Activated T-cell treated with anti-CD3 and anti-CD28 coated beads, Interleukin-2, amount 50 U/mL, for 1 hour (primary cell): ENCODE measurements at places on chromosomes 16 and 17.

DNA sequence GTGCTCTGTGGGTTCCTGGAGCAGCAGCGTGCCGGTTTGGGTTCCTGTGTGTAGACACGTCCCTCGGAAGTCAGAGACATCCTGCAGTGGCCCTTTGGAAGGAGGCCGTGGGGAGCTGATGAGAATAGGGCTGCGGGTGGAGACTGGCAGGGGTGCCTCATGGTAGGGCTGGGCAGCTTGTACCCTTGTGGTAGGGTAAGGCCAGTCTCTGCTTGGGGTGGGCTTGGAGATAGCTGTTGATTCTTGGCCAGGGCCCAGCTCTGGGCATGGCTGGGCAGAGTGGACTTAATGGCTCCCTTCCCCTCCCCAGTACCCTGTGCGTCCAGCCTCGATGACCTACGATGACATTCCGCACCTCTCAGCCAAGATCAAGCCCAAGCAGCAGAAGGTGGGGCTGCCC lies 10.6 kb downstream of the POLR3E start:
- no peak for DNase-seq

DNA sequence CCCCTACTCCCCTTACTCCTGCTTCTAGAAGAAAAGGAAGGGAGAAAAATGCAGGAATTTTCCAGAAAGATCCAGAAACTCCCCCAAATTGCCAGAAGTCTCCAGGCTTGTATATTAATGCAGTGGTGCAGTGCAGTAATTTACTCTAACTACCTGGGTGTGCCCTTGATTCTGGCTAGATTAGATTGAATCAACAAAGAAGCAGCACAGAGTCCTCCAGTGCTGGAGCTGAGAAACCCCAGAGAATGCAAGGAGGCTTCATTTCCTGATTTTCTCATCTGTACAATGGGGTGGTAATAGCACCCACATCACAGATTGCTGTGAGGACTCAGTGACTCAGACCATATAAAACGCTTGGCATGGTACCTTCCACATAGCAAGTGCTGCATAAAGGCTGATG lies 247.3 kb upstream of the RPL38 start:
- DNase-seq = no peak

GRCh38 chr17:59506894-59507726 lies 58.3 kb upstream of the DHX40 start:
- no peak for DNase-seq

GRCh38 chr17:78555746-78556401 lies 21.3 kb downstream of the DNAH17 start:
- no peak for DNase-seq

- DNase-seq = no peak
Observed at GRCh38 chr16:47069841-47070584, 73.7 kb downstream of the NETO2 start.

GRCh38 chr16:2776500-2777139 lies 460 bp downstream of the ELOB start:
- DNase-seq = no peak

GRCh38 chr16:30527635-30528178 lies 1.3 kb upstream of the ZNF768 start:
- no peak for DNase-seq

DNA sequence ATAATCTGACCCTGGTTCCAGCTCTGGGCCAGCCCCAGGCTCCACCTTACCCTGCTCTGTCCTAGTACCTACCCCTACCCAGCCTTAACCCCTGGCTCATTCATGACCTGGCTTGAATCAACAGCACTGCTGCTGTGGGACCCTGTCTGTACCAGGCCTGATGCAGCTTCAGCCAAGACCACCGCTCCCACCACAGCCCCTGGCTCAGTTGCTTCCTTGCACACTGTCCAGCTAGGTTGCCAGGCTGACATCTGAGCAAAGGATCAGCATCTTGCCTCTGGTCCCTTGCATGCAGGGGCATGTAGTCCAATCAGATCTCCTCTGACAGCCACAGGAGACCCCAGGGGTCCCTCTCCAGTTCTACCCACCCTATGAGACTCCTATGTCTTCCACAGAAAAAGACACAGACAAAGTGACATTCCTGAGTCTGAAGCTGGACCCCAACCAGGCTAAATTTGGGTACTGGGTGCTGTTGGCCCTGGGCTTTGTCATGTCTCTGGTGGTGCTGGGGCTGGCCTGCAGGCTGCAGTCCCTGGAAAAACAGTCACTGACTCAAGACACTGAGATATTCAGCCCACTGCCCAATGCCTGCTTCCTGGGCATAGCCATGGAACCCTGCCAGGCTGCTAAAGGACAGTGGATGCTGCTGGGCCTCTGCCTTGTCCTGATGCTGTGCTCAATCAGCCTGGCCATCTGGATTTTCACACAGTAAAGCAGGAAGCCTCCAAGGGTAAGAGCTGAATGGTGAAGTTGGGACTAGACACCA lies 3.9 kb upstream of the KCNH6 start:
- no peak for DNase-seq

GRCh38 chr17:40699371-40699770 lies 4.2 kb downstream of the KRT24 start:
- DNase-seq = no peak

DNA sequence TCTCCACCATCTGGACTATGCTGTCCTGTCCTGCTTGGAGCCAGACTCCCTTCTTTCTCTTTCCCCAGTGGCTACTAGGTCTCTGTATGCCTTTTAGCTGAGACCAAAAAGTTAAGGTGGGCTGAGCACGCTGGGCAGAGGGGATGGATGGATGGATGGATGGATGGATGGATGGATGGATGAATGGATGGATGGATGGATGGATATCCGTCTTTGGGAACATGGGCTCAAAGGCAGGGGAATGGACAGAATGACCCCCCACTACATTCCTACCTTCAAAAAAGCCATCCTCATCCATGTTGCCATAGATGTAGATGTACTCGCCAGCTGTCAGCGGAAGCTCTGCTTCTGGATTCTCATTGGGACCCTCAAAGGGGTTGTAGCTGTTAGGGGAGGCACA lies 12.8 kb downstream of the TSPOAP1 start:
- DNase-seq = no peak

GRCh38 chr16:30413112-30413806 lies 5.9 kb downstream of the ZNF771 start:
- no peak for DNase-seq

DNA sequence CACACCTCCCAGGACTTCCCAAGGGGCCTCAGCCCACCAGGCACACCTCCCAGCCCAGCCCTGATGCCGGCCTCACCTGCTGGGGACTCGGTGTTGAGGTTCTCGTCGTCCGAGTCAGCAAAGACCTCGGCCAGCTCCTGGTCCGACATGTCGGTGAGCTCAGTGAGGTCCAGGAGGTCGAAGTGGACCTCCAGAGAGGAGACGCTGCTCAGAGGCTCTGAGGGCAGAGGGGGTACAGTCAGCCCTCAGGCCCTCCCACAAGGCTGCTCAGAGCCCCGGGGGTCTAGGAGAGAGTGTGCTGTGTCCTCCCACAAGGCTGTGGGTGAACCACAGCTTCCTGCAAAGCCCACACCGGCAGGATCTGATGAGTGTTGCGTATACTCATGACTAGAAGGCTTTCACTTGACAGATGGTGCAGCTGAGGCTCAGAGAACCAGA lies 10.5 kb downstream of the DBNDD1 start:
- DNase-seq = peak; percentile 62

GRCh38 chr17:42759982-42760651 lies 910 bp upstream of the RAMP2 start:
- no peak for DNase-seq

GRCh38 chr16:79765431-79765830 lies 164.9 kb upstream of the MAF start:
- DNase-seq = no peak

- no peak for DNase-seq
Observed at GRCh38 chr16:49567950-49568349, 194.3 kb downstream of the C16orf78 start.

- no peak for DNase-seq
Observed at GRCh38 chr17:78042542-78042941, 84.0 kb downstream of the TNRC6C start.

- DNase-seq = no peak
Observed at GRCh38 chr17:32495359-32496231, 8.8 kb downstream of the CDK5R1 start.

DNA sequence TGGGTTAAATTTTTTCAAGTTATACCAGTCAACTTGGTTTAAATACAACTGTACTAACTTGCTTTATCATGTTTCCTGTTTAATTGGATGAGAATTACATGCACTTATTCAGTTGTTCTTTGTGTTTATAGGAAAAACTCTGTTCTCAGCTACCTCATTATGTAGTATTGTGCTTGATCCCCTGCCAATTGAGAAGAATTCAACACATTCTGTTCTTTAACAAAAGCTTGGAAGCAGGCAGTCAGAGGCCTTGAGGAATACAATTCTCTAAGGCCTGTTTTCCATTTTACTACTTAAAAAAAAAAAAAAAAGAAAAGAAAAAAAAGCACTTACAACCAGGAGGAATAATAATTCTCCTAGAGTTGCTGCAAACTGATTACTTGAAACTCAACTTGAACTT lies 60.6 kb upstream of the CMIP start:
- no peak for DNase-seq

GRCh38 chr16:19481296-19481695 lies 40.6 kb downstream of the GDE1 start:
- no peak for DNase-seq

DNA sequence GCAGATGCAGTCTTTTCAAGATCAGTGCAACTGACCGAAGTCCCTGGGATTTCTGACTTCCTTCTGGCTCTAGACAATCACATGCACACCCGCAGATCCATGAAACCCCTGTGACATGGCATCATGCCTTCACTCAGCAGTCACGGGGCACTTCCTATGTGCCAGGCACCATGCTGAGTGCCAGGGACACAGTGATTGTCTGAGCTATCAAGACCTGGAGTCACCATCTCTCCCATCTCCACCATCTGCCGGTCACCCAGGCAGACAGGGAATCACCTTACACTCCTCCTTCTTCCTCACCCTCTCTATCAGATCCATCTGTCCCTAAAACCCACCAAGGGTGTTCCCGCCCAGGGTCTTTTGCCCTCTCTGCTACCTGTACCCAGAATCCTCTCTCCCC lies 5.3 kb downstream of the BEAN1 start:
- DNase-seq = no peak

DNA sequence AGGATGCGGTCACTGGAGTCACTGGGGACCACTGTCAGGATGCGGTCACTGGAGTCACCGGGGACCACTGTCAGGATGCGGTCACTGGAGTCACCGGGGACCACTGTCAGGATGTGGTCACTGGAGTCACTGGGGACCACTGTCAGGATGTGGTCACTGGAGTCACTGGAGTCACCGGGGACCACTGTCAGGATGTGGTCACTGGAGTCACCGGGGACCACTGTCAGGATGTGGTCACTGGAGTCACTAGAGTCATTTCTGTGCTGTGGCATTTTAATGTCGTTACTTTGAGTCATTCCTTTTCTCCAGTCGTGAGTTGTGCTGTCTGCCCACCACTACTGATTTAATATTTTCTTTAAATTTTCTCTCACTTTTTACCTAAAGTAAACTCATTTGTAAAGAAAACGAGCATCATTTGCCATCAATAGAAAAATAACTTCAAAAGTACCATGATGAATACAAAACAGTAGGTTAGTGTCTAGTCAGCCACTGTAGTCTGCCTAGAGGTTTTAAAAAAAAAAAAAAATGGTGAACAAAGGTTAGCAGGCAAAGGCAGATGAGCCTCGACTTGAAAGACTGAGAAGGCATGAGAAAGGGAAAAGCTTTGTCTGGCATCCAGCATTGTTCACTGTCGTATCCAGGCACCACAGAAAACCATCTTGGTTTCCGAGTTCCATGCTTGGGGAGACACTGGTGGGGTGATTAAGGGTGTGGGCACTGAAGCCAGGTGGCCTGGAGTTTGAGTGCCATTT lies 346.6 kb downstream of the SNX29 start:
- DNase-seq = no peak

- no peak for DNase-seq
Observed at GRCh38 chr17:32350666-32351418, 885 bp downstream of the ZNF207 start.

- no peak for DNase-seq
Observed at GRCh38 chr16:14501331-14502255, 128.5 kb downstream of the PARN start.

DNA sequence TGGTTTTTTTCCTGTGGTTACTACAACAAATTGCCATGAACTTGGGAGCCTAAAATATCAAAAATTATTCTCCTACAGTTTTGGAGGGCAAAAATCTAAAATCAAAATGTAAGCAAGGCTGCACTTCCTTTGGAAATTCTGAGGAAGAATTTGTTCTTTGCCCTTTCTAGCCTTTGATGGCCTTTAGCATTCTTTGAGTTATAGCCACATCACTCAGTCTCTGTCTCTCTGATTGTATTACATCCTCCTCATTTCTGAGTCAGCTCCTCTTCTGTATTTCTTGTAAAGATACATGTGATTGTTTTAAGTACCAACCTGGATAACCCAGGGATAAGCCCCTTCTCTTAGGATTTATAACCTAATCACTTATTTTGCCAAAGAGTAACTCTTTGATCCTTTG lies 282.0 kb downstream of the BCAS3 start:
- no peak for DNase-seq

DNA sequence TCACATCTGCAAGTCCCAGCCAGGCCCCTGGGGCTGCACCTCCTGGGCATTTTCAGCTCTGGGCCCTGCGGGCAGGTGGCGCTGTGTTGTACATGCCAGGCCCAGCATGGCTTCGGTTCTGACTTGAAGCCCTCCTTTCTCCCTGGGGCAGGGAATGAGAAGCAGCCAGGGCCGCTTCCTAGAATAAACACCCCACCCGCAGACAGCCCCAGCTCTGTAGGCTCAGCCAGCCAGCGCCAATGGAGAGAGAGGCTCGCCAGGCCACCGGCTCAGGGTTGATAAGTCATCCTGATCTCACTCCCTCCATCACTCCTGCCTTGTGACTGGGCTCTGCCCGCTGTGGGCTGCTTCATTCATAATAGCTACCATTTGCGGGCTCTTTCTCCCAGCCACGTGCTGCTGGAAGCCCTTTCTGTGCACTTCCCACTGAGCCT lies 6.0 kb upstream of the GLIS2 start:
- peak; percentile 73 for DNase-seq

DNA sequence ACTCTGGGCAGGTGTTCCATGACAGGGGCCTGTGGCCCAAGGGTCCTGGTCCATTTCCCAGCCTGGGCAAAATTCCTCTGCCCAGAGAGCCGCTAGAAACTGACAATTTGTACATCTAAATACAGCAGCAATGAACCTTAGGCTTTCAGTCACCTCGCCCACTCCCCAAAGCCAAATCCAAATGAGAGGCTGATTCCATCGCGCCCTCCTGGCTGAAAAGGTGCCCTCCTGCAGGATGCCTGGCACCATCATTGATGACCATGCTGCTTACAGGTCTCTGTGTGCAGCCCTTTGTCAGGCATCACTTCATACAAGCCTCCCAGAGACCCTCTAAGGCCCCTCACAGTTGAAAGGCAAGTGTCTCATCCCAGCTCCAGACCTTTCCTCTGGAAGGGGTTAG lies 114.7 kb downstream of the C16orf78 start:
- no peak for DNase-seq

- DNase-seq = no peak
Observed at GRCh38 chr16:74923766-74924460, 61.0 kb downstream of the WDR59 start.

- DNase-seq = no peak
Observed at GRCh38 chr16:48949636-48950035, 332.0 kb downstream of the CBLN1 start.
